ENCODE measurements at places on chromosomes 7 and 10.

- no peak for DNase-seq
Observed at GRCh38 chr7:132859199-132859598, 222.7 kb downstream of the CHCHD3 start.

GRCh38 chr10:14478604-14479003 lies 147.9 kb upstream of the FRMD4A start:
- DNase-seq, result peak; percentile 80

- no peak for DNase-seq
Observed at GRCh38 chr7:39085590-39086049, 107.9 kb downstream of the POU6F2 start.

- no peak for DNase-seq
Observed at GRCh38 chr7:36677769-36678437, 46.4 kb downstream of the AOAH start.

DNA sequence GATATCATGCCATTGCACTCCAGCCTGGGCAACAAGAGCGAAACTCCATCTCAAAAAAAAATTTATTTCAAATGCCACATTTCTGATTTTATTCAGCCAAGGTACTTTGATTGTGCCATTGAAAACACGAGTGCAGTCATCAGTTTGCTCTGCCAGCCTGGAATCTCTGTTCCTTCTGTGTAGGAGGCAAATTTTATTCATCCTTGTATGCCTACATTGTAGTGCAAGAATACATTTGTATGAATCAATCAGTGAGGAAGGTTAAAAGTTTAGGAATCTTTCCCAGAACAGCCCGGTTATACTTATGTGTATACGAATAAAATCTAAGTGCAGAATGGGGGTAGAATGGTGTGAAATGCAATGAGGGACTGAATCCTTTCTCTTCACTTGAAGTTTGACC lies 886 bp upstream of the TET1 start:
- DNase-seq, result no peak

DNA sequence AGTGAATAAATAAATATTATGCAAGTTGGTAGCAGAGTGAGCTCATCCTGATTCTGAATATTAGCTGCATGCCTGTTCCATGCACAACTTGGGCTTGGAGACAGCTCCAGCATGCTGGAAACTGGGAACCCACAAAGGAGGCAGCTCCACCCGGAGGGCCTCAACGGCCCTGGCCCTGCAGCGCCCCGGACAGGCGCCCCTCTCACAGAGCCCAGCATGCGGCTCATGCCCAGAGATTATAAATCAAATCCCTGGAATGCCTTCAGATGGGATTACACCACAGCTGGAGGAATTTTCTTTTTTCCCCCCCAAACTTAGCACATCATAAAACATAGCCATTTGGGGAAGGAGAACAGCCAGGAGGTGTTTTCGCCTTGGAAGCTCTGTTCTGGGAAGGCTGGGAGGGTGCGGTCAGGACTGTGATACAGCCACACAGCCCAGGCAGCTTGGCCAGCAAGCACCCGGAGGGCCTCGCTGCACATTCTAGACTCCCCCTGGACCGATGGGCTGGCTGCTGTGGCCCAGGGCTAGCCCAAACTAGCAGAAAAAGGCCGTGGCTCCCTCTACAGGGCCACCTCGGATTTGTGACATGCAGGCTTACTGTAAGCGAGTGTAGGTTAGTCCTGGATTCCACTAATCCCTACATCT lies 102.4 kb downstream of the PTPN20 start:
- DNase-seq, result no peak

- DNase-seq, result no peak
Observed at GRCh38 chr10:44803862-44804261, 107.3 kb upstream of the TMEM72 start.

- no peak for DNase-seq
Observed at GRCh38 chr7:92631067-92631849, 41.1 kb upstream of the FAM133B start.

DNA sequence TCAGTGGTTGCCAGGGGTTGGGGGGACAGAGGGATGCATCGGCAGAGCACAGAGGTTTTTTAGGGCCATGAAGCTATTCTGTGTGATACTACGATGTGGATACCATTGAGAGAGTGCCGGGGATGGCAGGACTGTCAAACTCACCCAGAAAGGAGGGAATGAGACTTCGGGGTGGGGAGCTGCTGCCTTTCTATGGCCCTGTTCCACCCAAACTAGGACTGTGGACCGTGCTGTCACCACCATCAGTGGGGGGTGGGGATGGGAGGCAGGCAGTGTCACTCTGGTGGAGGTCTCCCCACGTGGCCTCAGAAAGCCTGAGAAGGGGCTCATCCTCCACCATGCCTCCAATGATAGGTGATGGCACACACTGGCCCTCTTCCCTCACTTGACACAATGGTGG lies 146.2 kb downstream of the PTPN20 start:
- DNase-seq, result no peak

- no peak for DNase-seq
Observed at GRCh38 chr7:129828078-129828762, 124.5 kb downstream of the UBE2H start.

DNA sequence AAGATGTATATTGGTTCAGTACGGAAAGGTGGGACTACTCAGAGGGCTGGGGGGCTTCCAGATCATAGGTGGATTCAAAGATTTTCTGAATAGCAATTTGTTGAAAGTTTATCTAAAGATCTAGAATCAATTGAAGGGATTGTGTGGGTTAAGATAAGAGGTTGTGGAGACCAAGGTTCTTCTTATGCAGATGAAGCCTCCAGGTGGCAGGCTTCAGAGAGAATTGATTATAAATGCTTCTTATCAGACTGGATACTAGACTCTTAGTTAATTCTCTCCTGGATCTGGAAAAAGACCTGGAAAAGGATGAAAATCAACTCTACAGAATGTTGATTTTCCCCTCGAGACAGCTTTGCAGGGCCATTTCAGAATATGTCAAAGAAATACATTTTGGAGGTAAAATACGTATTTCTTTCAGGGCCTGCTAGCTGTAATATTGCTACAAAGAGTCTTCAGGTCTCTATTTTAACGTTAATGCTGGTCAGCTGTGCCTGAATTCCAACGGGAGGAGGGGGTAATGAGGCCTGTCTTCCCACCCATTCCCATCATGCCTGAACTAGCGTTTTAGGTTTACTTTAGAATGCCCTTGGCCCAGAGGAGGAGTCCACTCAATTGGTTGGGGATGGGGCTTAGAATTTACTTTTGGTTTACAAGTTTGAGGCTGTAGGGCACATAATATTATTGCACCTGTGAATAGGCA lies 12.8 kb upstream of the GPR15LG start:
- DNase-seq, result no peak

- DNase-seq, result peak; percentile 52
Observed at GRCh38 chr7:75945297-75946168, 30.6 kb downstream of the POR start.

GRCh38 chr7:122219253-122219865 lies 75.3 kb upstream of the AASS start:
- peak; percentile 27 for DNase-seq

GRCh38 chr7:85103962-85104361 lies 82.9 kb downstream of the SEMA3D start:
- peak; percentile 61 for DNase-seq

GRCh38 chr7:34341326-34341725 lies 316.7 kb upstream of the NPSR1 start:
- DNase-seq, result peak; percentile 30

DNA sequence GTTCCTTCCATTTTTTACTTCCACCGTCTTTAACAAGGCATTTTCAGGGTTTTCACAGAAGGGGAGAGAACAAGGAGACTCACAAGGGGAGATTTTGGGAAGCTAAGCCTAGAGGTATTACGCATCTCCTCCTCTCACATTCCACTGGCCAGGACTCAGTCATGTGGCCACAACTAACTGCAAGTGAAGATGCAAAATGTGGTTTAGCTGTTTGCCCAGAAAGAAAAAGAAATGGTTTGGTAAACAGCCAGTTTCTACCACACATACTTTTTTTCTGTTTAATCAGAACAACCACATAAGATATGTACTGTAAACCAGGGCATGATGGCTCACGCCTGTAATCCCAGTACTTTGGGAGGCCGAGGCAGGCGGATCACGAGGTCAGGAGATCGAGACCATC lies 21.4 kb upstream of the HELLS start:
- DNase-seq, result peak; percentile 21

GRCh38 chr7:114777288-114777687 lies 144.6 kb upstream of the MDFIC start:
- DNase-seq, result no peak

DNA sequence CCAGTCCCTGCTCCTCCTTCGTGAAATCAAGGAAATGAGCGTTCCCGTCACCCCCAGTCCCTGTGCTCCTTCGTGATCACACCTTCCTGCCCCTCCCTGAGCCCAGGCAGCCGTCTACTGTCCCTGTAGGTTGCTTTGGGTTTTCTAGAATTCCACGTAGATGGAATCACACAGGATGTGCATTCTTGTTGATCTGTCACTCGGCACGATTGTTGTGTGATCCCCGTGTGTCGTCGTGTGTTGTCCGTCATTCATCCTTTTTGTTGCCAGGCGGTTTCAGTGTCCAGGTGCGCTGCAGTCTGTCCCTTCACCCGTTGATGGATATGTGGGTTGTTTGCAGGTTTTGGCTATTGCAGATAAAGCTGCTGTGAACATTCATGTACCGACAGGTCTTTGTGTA lies 9.4 kb downstream of the MTG1 start:
- DNase-seq, result no peak

GRCh38 chr7:92730808-92731207 lies 105.6 kb downstream of the CDK6 start:
- peak; percentile 60 for DNase-seq

GRCh38 chr10:33271969-33272583 lies 62.4 kb downstream of the NRP1 start:
- no peak for DNase-seq

Data from ELR (cell line).